ENCODE measurements at places on chromosomes 13 and 19. TPM values are rescaled to one million over a fixed set of nuclear protein-coding genes. Genes with fewer than 3 reads are reported as not detected.

GRCh38 chr13:92896842-92897241, 329.8 kb upstream of the GPC6 start:
- DNase-seq = no peak
- no peaks in the 10 kb centered on the region for H3K27me3 ChIP-seq
- H3K27ac ChIP-seq = no peak overlapping the region
- H3K36me3 ChIP-seq = no peaks in the 10 kb centered on the region

DNA sequence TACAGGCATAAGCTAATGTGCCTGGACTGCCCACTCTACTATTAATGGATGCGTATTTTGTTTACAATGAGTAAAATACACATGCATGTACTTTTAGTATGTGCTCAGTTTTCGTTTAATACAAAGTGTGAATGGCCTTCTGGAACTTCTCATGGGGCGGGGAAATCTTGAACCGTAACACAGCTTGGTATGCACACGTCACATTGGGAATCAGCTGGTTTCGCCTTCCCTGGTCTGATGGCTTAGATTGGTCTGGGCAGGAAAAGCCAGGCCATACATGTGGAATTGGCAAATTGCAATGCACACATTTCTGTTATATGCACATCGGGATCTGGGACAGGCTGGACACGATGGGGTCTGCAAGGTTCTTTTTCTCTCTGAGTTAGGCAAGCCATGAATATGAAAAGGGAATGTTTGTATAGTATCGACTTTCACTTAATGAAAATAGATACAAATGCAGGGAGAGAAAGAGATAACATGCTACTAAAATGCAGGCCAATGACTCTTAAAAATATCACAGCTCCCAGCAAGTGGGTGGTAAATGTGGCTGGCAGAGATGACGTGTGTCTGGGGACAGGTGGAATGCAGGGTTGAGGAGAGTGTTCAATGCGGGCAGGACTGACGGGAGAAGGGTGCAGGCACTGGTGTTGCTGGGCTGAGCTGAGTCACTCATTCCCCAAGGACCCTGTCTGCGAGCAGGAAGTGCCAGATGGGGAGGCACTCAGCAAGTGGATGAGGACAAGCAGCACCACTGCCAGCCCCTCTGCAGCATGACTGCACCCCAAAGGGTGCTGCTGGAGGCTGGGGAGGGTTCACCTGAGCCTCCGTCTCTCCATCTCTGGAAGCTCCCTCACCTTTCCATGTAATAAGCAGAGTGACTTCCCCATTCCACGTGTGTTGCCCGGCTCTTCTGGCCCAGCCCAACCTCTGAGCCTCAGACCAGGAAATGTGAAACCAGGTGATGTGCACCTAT, 204.0 kb upstream of the GPR12 start:
- peak overlapping the region; percentile 53 for H3K27ac ChIP-seq
- no peaks in the 10 kb centered on the region for H3K36me3 ChIP-seq
- DNase-seq = peak; percentile 42
- H3K27me3 ChIP-seq = no peaks in the 10 kb centered on the region
- peaks cover 21% of the 10 kb centered on the region for H3K4me1 ChIP-seq

PNMA8A gene
- 0.49 TPM for total RNA-seq

- DNase-seq = no peak
- no peak overlapping the region for H3K27ac ChIP-seq
- H3K27me3 ChIP-seq = no peaks in the 10 kb centered on the region
- no peaks in the 10 kb centered on the region for H3K36me3 ChIP-seq
- no peaks in the 10 kb centered on the region for H3K4me1 ChIP-seq
Measured at GRCh38 chr13:102299366-102299765, 102.5 kb downstream of the FGF14 start.

OR7E24 gene
- total RNA-seq = not detected

- peaks cover 12% of the 10 kb centered on the region for H3K4me1 ChIP-seq
- H3K27me3 ChIP-seq = no peaks in the 10 kb centered on the region
- H3K27ac ChIP-seq = peak overlapping the region; percentile 65
- H3K4me3 ChIP-seq = peak overlapping the region; percentile 13
- peak; percentile 2 for DNase-seq
- H3K36me3 ChIP-seq = no peaks in the 10 kb centered on the region
Measured at GRCh38 chr13:44273991-44274770, 99.4 kb upstream of the SERP2 start.

FXYD3 gene
- total RNA-seq = 183 TPM

ZNF606 gene
- total RNA-seq = 23.5 TPM

ZNF667 gene
- total RNA-seq = not detected

- H3K4me3 ChIP-seq = no peak overlapping the region
- DNase-seq = no peak
- peaks cover 8% of the 10 kb centered on the region for H3K4me1 ChIP-seq
- H3K27ac ChIP-seq = no peak overlapping the region
- H3K36me3 ChIP-seq = peaks cover 14% of the 10 kb centered on the region
Measured at GRCh38 chr13:20701461-20701860, 2.0 kb upstream of the IL17D start.

- H3K4me3 ChIP-seq = peak within 1 kb of the TSS; percentile 69
- peak within 1 kb of the TSS; percentile 47 for H3K27ac ChIP-seq
- H3K36me3 ChIP-seq = peaks cover 67% of the 10 kb centered on the region
- H3K27me3 ChIP-seq = no peaks in the 10 kb centered on the region
Measured at GRCh38 chr19:12774588-12775555, at the start of gene HOOK2. HOOK2 (minus strand) TSS chr19:12775552; CDS start chr19:12775449, 103 bp downstream.

- H3K36me3 ChIP-seq = no peaks in the 10 kb centered on the region
- no peaks in the 10 kb centered on the region for H3K27me3 ChIP-seq
- no peak for DNase-seq
- H3K4me1 ChIP-seq = no peaks in the 10 kb centered on the region
Measured at GRCh38 chr19:22607653-22608430, 26.3 kb upstream of the ZNF492 start.

DNA sequence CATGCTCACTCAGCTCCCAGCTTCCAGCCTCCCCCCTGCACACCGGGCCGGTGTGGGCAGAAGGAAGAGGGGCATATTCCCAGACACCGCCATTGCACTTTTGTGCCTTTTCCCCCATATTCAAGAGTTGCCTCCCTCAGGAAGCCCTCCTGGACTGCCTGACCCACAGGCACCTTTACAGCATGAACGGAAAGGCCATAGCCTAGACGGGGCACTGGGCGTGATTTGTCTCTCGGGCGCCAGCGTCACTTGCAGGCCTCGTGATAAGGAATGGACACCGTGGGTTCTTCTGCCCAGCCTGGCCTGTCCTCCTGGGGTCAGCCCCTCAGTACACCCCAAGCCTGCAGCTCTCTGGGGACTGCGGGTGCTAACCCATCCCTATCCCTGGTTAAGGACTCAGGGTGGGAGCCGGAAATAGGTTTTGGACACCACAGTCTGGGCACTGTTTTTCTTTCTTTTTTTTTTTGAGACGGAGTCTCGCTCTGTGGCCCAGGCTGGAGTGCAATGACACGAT, 933 bp upstream of the UQCR11 start:
- no peaks in the 10 kb centered on the region for H3K4me1 ChIP-seq
- peak overlapping the region; percentile 76 for H3K4me3 ChIP-seq
- H3K27ac ChIP-seq = peak overlapping the region; percentile 74
- DNase-seq = no peak
- peaks cover 48% of the 10 kb centered on the region for H3K36me3 ChIP-seq

DNA sequence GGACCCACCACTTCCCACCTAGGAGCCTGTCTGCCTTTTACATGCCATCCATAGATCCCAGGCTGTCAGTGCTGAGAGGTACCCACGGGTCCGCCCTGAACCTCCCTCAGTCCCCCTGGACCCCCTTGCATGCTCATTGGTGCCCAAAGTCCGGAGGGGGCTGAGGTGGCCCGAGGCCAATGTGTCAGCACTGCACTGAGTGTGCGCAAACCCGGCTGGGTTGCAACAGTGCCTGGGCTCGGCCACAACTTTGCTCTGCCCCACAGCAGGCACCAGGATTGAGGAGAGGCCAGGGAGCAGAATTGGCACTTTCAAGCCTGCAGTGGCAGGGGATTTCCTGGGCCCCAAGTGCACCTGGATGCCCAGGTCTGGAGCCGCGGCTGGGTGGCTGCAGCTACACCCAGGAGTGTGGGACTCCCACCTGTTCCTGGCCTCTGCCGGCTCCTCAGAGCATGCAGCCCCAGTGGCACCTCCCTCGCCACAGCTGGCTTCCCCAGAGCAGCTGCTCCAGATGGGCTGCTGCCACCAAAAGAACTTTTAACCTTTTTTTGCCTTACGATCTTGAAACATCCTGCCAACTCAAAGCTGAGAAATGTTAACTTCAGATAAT, 837.0 kb downstream of the SLITRK6 start:
- H3K4me3 ChIP-seq = no peak overlapping the region
- no peaks in the 10 kb centered on the region for H3K27me3 ChIP-seq
- no peaks in the 10 kb centered on the region for H3K36me3 ChIP-seq
- no peak for DNase-seq

WTIP gene
- 5.3 TPM for total RNA-seq

IZUMO4 gene
- 2.8 TPM for total RNA-seq

Measured in Calu3 (cell line).